Bronchus fibroblast of lung (primary cell): ENCODE measurements at places on chromosomes 6 and 20. TPM values are rescaled to one million over a fixed set of nuclear protein-coding genes. Genes with fewer than 3 reads are reported as not detected.

Gene FAM209B
- total RNA-seq, result not detected in 2 replicates

Gene FOXS1
- total RNA-seq, result not detected in 2 replicates

Gene YIPF3
- total RNA-seq, result 110 and 117 TPM in 2 replicates

Gene RCAN2
- total RNA-seq, result 1.5 and 2.0 TPM in 2 replicates

Gene ECT2L
- total RNA-seq, result not detected in 2 replicates

Gene PGC
- total RNA-seq, result not detected in 2 replicates

Gene PHACTR1
- total RNA-seq, result 0.34 and 2.5 TPM in 2 replicates

Gene ABHD12
- total RNA-seq, result 79.2 and 82.8 TPM in 2 replicates

Gene CEP85L
- 3.9 and 4.5 TPM in 2 replicates for total RNA-seq

Gene LINC00237
- not detected in 2 replicates for total RNA-seq

Gene CCN6
- total RNA-seq, result under 0.01 TPM in 1 of 2 replicates, not detected in the other

Gene DDO
- 0.17 and 0.74 TPM in 2 replicates for total RNA-seq

Gene C20orf144
- total RNA-seq, result 0.30 and 0.84 TPM in 2 replicates

Gene SAPCD1
- 3.2 and 5.8 TPM in 2 replicates for total RNA-seq

Gene FITM2
- total RNA-seq, result 5.9 and 6.8 TPM in 2 replicates

Gene TRIM31
- total RNA-seq, result not detected in 2 replicates

Gene SLC24A3
- under 0.01 TPM in 1 of 2 replicates, not detected in the other for total RNA-seq
